Liver (tissue), 10 donors: ENCODE measurements at places on chromosomes 6 and 20. TPM values are rescaled to one million over a fixed set of nuclear protein-coding genes. Genes with fewer than 3 reads are reported as not detected.

GRCh38 chr20:62572980-62573379 lies 69.3 kb upstream of the SLCO4A1 start:
- no peak for DNase-seq

DNA sequence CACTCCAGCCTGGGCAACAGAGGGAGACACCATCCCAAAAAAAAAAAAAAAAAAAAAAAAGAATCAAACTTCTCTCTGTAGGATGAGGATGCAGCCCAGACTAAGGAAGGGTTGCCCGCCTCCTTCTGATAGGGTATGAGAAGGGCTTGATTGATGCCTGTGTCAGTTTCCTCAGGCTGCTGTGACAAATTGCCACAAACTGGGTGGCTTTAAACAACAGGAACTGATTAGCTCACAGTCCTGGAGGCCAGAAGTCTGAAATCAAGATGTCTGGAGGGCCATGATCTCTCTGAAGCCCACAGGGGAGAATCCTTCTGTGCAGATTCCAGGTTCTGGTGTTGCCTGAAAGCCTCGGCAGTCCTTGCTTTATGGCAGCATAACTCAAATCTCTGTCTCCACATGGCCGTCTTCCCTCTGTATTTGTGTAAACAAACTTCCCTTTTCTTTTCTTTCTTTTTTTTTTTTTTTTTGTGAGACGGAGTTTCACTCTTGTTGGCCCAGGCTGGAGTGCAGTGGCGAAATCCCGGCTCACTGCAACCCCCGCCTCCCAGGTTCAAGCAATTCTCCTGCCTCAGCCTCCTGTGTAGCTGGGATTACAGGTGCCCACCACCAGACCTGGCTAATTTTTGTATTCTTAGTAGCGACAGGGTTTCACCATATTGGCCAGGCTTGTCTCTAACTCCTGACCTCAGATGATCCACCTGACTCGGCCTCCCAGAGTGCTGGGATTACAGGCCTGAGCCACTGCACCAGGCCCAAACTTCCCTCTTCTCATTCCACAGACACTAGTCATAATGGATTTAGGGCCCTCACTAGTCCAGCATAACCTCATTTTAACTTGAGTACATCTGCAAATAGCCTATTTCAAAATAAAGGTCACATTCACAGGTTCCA lies 11.2 kb upstream of the CDK19 start:
- no peak for DNase-seq

- peak; percentile 64 for DNase-seq
These were observed 2.5 kb upstream of the HEY2 start for GRCh38 chr6:125746731-125747588.

- DNase-seq: no peak
These were observed 103.2 kb upstream of the SSTR4 start for GRCh38 chr20:22931653-22932608.

- no peak for DNase-seq
These were observed 25.7 kb downstream of the GSTA4 start for GRCh38 chr6:52969359-52969758.

DNA sequence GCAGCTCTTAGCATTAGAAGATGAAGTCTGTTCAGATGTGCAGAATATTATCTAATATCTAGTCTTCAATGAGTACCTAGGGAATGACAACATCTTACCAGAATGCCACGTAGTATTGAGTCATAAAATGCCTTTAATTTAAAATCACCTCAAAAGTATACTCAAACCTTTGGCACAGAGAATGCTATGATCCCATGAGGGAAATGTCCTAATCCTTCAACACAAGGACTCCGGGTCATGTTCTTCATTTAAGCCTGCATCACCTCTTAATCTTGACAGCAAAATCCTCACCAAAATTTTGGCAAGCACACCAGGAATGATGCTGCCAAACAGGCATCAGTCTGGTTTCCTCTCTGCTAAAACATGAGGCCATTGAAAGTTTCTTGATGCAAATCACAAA lies 23.6 kb upstream of the MARCKS start:
- DNase-seq: no peak

- no peak for DNase-seq
These were observed 5.9 kb downstream of the CD2AP start for GRCh38 chr6:47483516-47483852.

DNA sequence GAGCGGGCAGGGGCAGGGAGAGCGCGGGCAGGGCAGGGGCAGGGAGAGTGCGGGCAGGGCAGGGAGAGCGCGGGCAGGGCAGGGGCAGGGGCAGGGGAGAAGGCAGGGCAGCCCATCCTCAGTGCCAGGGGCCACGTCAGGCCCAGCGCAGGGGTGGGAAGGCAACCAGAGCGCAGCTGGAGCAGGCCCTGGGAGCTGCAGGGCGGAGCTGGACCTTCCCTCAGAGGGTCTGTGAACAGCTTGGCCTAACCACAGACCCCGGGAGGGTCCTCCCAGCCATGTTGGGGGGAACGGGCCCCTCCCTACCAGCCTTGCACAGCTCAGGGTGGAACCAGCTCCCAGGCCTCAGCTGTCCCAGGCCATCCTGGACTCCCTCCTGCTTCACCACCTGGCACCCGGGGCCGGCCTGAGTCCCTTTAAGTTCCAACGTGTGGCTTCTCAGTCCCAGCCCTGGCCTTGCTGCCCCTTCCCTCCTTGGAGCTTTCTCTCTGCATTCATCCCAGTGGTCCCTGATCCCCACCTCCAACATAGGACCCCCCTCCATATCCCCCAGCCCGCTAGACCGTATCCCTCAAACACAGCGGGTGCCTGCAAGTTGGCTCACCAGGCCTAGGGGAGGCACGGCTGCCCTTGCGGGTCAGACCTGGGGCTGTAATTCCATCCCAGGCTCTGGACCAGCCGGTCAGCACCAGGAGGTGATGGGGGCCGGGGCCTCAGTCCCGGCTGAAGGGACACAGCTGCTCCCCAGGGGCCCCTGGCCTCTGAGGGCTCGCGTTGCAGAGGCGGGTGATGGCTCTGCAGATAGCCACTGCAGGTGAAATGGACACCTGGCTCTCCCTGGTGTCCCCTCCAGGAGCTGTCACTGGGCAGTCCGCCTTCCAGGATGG lies 5.6 kb upstream of the ZBTB46 start:
- no peak for DNase-seq

LTA gene
- not detected for total RNA-seq

CLPSL2 gene
- not detected for total RNA-seq

PCIF1 gene
- total RNA-seq: 11.5 TPM

PROKR2 gene
- total RNA-seq: not detected

TMEM170B gene
- total RNA-seq: 11.0 TPM

FOXF2 gene
- total RNA-seq: not detected
